ENCODE measurements at places on chromosomes 1 and 21. TPM values are rescaled to one million over a fixed set of nuclear protein-coding genes. Genes with fewer than 3 reads are reported as not detected.

- no peaks in the 10 kb centered on the region for H3K27me3 ChIP-seq
- no peak overlapping the region for H3K4me3 ChIP-seq
- no peak overlapping the region for H3K27ac ChIP-seq
- H3K36me3 ChIP-seq: no peaks in the 10 kb centered on the region
These were observed 3.9 kb upstream of the CDC42 start for GRCh38 chr1:22048351-22049192.

GRCh38 chr1:111249960-111250359 is 22.4 kb downstream of the CHI3L2 start:
- peaks cover 9% of the 10 kb centered on the region for H3K27me3 ChIP-seq
- no peaks in the 10 kb centered on the region for H3K4me1 ChIP-seq
- no peak overlapping the region for H3K27ac ChIP-seq
- H3K4me3 ChIP-seq: no peak overlapping the region

DNA sequence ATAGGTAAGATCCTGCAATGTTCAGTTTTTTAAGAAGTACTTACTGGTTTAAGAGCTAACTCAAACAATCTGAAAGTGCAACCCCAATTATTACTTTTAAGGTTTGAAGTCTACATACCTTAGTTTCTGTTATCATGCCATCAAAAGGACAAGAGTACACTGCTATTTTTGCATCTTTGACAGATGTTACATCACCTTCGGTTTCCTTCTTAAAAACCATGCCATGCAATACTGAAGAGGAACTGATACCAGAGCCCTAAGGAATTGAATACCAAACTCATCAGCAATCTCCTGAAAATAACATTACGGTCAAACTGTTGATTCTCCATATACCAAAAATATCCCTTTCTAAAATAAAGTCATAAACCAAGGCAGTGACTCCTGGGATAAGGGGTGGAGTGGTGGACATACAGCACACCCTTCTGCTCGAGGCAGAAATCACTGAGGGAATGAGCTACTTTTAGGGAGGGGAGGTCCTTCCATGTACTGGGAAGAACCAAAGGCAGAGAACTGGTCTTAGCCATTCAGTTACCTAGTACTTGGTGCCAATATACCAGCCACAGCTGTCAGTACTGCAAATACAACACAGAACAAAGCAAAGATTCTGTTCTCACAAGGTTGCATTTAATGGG is 8.5 kb downstream of the CCT8 start:
- no peaks in the 10 kb centered on the region for H3K27me3 ChIP-seq
- no peak overlapping the region for H3K27ac ChIP-seq
- H3K4me3 ChIP-seq: no peak overlapping the region
- peaks cover 99% of the 10 kb centered on the region for H3K36me3 ChIP-seq
- no peak for DNase-seq

DNA sequence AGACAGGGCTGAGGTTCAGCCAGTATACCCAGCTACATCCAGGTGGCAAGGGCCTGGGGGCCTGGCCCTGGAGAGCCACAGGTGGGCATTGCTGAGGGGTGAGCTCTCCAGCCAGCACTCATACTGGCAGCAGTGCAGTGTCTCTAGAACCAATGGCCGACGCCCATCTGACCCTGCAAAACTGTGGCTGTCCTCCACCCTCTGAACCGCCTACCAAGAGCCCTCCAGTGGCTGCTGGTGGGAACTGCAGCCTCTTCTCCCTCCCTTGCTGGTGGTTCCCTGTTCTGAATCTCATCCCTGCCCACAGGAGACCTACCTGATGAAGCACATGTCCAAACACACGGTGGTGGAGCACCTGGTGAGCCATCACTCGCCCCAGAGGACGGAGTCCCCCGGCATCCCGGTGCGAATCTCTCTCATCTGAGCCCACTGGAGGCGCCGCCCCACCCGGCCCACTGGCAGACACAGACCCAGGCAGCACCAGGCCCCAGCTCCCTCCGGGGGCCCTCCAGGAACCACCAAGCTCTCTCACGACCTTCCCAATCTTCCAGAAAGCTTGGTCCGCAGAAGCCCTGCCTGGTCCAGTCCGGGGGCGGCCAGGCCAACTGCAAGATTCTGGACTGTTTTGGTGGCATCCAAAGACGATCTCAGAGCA is 22.1 kb downstream of the A3GALT2 start:
- DNase-seq: peak; percentile 75
- H3K27ac ChIP-seq: no peak overlapping the region
- H3K4me3 ChIP-seq: no peak overlapping the region
- peaks cover 43% of the 10 kb centered on the region for H3K36me3 ChIP-seq
- no peaks in the 10 kb centered on the region for H3K4me1 ChIP-seq

DNA sequence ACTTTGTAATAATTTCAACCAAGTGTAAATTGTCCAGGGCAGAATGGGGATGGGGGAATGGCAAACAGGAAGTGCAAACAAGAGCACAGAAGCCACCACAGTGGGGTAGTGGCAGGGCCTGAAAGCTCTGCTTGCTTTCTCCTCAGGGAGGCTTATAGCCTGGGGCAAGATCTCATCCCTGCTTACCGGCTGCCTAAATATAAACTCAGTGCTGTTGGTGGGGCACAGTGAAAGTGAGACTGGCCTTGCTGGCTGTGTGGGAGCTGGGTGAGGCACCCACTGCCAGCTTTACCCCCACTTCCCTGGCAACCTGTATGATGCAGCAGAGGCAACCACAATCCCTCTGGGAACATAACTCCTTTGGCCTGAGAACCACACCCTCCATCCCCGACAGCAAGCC is 15.2 kb downstream of the STYXL2 start:
- peak; percentile 26 for DNase-seq
- peaks cover 17% of the 10 kb centered on the region for H3K4me1 ChIP-seq
- H3K36me3 ChIP-seq: no peaks in the 10 kb centered on the region
- no peaks in the 10 kb centered on the region for H3K27me3 ChIP-seq
- peak overlapping the region; percentile 47 for H3K27ac ChIP-seq

RSPO1 gene
- total RNA-seq: not detected

STXBP3 gene
- total RNA-seq: 58.4 TPM

CD52 gene
- total RNA-seq: not detected

NFASC gene
- total RNA-seq: 0.98 TPM

Data from MCF 10A (cell line).